Tibial nerve (tissue), 4 donors: ENCODE measurements at places on chromosomes 2 and 18.

DNA sequence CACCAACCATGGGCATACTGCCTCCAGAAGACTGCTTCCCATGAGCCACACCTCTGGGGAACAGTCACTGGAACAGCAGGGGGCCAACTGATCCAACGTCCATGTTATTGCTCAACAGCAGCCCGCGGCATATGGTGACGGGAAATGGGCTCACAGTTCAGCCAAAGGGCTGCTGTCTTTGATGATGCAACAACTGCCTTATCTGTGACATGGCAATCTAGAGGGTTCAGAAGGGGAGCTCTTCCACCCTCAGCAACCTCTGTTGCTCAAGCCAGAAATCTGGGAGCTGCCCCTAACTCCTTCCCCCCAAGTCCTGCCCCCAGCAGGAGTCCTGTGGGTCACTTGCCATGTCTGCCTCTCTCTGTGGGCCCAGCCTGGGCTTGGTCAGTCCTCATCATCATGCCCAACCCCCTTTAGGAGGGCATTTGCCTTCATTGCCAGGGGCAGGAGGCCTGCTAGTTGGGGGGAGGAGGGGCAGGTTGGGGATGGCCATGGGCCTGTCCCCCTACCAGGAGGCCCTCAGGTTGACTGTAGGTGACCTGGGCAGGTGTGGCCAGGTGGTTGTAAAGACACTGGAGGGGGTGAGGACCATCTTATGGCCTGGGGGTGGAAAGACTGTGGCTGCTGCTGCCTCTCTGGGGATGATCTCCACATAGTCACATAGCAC, 212.9 kb downstream of the CYP26B1 start:
- no peak for DNase-seq

- DNase-seq, result peak; percentile 80
Measured at GRCh38 chr2:100381240-100381639, 36.2 kb downstream of the CHST10 start.

GRCh38 chr2:228516019-228516418, 334.5 kb upstream of the SPHKAP start:
- DNase-seq, result no peak

GRCh38 chr2:40325116-40325515, 126.8 kb downstream of the SLC8A1 start:
- DNase-seq, result no peak

DNA sequence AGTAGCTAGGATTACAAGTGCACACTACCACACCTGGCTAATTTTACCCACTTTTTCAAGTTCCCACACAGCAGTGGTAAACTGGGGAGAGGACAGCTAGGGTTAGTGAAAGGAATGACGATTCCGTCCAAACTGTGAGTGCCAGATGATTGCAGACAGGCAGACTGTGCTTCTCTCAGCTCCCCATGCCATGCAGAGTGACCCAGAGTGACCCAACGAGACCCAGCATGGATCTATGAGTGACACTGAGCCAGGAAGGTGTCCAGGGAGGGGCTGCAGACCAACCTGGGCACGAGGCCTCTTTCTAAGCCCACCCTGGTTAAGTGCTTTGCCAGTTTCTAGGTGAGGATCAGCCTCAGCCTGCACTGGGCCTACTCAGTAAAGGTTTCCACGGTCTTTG, 7.7 kb upstream of the KLF11 start:
- no peak for DNase-seq
